Activated naive CD4-positive, alpha-beta T cell treated with anti-CD3 and anti-CD28 coated beads, Interleukin-2, amount 50 U/mL, for 16 hours (primary cell): ENCODE measurements at places on chromosomes 16 and 17.
A peak's percentile ranks its signal among the peaks of the same experiment; 100 is the strongest.

GRCh38 chr17:51439395-51440229 is 179.3 kb downstream of the UTP18 start:
- no peak for DNase-seq

GRCh38 chr17:55308613-55309391 is 44.0 kb downstream of the HLF start:
- no peak for DNase-seq

DNA sequence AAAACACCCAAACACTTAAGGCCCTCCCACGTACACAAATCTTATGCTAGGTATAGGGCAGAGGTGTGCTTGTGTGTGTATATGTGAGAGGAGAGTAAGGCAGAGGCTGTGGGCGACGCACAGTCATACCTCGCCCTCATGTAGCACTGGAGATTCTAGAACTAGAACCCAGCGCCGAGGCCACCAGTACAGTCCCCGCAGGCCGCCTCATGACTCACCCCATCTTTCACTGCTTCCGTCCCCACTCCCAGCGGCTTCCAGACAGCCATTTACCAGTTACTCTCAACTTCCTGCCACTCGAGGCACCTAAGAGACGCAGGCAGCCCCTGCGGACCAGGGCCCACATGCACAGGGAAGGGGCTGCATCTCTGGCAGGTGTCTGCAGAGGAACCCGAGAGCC is 23.2 kb upstream of the CYTH1 start:
- peak; percentile 47 for DNase-seq

DNA sequence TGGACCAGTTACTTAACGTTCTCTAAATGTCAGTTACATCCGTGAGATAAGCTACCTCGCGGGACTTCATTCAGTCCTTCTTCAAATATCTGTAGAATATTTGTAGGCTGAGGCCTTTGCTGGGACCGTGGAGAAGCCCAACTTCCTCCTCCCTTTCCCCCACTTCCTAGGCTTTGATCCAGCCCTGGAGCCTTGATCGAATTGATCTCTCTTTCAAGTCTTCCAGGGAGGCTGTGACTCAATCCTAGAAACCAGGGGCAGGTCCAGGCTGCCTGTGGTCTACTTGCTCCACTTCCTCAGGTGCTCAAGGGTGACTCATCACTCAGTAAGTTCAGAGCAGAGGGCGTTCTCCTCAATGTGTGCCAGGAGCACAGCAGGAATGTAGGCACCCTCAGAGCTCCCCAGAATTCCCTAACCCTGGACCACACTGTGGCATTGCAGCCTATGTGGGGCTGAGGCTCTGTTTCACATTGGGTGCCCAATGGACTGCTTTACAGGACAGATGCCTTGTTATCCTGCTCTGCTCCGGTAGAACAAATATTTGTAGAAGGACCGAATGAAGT is 11.2 kb upstream of the CEP20 start:
- DNase-seq = no peak

GRCh38 chr17:39569126-39569525 is 38.6 kb downstream of the NEUROD2 start:
- DNase-seq = no peak

GRCh38 chr16:85728879-85729278 is 22.0 kb downstream of the C16orf74 start:
- no peak for DNase-seq

DNA sequence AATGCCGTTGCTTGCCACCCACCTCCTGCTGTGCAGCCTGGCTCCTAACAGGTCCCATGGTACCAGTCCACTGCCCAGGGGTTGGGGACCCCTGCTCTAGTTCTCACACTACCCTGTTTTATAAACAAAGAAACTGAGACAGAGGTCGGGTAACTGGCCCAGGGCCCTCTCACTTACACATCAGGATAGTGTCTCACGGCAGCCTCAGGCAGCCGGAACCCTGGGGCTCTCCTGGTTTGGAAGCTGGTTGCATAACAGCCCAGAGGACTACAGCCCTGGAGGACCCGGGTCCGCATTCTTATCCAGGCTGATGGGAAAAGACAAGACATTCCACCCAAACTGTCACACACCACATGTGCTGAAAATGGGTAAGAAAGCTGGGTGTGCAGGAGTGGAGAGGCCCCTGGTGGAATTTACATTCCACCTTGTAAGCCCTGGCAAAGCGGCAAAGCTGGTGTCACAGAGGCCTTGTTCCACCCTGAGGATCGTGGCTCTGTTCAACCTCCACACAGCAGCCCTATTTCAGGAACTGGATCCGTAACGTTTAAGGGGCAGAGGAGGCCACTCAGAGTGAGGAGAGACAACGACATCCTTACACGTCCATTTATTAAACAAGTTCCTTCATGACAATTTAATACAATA is 9.8 kb downstream of the CMTM3 start:
- no peak for DNase-seq

DNA sequence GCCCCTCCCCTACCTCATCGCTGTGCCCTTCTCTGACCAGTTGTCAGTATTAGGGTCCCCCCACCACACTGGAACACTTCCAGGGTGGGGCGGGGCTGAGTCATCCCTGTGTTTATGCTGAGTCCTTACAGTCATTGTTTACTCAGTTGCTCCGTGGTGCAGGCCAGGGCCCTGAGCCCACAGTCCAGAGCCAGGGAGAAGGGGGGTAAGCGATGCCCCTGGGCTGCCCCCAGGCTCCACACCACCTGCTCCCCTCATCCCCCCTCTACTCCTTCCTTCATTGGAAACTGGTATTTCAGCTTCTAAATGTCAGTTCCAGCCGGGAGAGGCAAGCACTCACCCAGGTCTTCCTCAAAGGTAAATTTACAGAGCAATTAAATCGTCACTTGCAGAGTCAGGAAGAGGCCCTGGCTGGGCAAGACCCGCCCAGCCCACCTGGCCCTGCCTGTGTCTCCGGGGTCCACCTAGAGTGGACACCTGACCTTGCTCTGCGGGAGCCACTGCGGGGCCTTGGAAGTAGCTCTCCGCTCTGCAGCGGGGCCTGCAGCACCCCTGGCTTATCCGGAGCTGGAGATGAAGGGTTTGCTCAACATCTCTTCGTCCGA is 4.8 kb downstream of the ATP2A3 start:
- DNase-seq = no peak

GRCh38 chr16:56190677-56191155 is 573 bp upstream of the GNAO1 start:
- DNase-seq = no peak

DNA sequence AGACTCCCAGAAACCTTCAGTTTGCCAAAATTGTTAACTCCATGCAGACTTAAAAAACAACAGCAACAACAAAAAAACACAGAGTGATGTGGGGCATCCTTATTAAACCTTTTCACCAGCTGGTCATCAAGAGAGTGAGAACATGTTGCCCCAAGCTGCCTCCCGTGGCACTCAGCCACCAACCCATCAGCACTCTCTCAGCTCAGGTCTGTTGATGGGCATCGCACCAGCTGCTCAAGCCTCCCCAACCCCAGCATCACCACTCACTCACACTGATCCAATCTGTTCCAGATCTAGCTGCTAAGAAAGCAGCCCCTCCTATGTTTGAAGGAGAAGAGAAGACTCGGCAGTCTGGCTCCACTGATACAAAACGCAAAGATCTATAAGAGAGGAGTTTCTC is 46.8 kb downstream of the SLC39A11 start:
- no peak for DNase-seq

- no peak for DNase-seq
These were observed 18.1 kb upstream of the NPTX1 start for GRCh38 chr17:80494547-80494946.

DNA sequence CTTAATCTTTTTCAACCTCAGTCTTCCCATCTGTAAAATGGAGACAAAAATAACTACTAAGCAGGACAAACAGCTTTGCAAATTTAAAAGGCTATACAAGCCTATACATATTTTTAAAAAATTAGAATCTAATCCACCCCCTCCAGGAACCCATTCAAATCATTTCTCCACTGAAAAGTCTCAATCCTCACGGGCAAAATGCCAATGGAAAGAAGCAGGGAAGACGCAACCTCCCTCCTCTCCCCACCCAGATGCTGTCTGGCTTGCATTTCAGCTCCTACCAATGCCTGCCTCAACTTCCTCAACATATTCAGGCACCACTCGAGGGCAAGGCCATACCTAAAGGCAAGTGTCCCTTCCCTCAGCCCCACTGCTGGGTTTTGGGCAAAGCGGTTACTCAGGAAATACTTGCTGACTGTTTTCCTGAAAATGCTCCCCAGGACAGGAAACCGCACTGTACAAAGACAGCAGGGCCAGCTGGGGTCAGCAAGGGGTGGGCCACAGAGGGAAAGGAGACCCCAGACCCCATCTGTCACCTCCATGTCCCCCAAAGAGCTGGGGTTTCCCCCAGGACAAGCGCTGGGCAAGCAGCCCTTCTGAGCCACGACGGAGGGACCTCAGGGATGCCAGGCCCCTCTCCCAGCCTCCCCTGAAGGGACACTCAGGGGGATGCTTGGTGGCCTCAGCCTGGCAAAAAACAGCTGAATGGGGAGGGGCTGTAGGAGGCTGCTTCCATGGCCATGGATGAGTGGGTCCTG is 47.7 kb upstream of the DOC2B start:
- DNase-seq = no peak

DNA sequence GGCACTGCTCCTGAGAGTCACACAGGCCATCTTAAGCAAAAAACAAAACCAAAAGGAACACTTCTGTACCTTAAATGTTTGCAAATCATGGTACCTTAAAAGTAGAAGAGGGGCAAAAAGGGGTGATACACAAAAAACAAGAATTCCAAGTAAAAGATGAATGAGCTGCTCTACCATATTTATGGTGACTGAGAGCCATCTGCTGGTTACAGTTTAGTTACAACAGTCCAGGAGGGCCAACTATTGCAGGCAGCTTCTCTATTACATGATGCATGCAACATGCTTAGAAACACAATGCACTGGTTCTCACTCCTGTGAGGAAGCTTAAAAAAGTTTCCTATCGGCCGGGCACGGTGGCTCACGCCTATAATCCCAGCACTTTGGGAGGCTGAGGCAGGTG is 53.5 kb downstream of the STX8 start:
- no peak for DNase-seq

GRCh38 chr17:68344701-68345136 is 53.4 kb downstream of the ARSG start:
- DNase-seq = peak; percentile 19

GRCh38 chr17:82313195-82314011 is 4.0 kb downstream of the CD7 start:
- no peak for DNase-seq

GRCh38 chr16:79469999-79470398 is 130.5 kb downstream of the MAF start:
- DNase-seq = no peak

DNA sequence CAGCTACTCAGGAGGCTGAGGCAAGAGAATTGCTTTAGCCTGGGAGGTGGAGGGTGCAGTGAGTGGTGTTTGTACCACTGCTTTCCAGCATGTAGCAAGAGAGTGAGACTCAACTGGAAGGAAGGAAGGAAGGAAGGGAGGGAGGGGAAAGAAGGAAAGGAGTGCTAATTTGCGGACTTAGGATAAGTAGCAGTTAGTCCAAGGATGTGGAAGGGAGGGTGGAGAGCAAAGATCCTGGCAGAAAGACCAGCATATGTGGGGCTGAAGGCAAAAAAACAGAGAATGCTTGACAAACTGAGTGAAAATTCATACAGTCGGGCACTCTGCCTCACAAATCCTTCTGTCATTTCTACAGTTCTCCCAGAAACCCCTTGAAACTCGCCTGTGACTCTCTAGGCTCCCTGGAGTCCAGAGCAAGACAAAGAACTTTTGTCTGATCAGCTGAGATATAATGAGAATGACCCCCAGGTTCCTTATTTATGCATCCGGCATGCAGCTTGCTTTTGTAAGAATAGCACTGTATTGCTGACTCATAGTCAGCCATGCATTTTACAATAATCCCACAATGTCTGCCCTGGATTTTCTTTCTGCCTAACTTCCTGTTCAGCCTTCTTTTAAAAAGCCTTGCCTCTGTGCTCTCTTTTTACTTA is 31.5 kb downstream of the CDK5RAP3 start:
- DNase-seq = no peak

DNA sequence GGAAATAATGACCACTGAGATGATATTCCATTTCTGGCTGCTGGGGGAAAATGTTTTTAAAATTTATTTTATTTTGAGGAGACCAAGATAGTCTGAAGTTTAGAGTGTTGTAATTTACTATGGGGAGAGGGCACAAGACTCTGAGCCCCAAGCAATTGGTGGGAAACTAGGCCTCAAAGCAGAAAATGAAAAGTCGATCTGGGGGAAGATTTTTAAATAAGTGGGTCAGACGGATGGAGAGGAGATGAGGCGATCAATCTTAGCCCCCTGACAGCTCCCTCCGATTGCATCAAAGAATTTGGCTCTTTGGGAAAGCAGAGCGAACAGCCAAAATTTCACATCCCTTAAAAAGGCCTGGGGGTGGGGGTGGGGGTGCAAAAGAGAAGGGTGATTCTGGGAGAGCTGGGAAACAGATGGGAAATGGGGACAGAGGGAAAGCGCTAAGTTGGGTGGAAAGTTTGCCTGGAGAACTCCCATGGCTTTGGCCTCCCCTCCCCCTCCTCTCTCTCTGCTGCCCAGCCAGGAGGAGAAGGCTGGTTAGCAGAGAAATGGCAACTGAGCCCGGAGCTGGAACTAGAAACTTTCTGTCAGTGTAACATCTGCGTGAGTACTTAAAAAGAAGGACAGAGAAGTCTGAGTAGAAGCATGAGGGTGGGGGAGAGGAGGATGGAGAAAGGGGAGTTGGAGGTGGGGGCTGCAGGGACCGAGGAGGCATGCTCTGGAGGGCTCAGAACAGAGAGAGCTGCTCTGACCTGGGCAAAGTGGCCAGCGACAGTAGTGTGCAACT is 1.4 kb upstream of the HOXB2 start:
- DNase-seq = no peak

DNA sequence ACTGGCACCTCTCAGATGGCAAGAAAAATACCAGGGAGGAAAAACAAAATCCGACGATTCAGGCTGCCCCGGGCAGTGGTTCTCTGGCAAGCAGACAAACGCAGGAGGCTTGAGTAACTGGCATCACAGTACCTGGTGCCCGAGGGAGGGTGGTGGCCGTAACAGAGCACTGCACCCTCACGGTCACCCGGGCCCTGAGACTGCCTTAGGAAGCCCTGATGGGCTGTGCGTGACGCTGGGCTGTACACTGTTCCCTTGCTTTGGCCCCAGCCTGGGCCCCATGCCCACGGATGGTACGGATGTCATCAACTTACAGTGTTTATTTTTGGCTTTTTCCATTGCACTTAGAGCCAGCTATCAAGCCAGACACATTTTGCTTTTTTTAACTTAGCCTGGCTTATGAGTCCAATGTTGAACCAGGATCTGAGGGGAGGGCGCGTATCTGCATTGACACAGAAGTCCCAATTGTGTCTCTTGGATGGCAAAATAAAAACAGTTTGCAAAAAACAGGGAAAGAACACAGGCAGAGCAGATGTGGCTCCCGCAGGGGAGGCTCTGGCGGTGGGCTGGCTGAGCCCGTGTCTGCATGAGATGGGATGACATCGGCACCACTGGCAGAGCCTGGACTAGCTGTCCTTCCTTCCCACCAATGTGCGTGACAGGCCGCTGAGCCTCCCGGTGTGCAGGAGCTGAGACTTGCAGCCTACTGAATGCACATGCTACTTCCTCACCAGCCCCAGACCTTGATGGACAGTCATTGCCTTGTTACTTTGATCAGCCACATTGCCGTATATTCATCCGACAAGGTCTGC is 287.7 kb downstream of the FOXL1 start:
- no peak for DNase-seq
